ENCODE measurements at places on chromosomes 1 and 21.

DNA sequence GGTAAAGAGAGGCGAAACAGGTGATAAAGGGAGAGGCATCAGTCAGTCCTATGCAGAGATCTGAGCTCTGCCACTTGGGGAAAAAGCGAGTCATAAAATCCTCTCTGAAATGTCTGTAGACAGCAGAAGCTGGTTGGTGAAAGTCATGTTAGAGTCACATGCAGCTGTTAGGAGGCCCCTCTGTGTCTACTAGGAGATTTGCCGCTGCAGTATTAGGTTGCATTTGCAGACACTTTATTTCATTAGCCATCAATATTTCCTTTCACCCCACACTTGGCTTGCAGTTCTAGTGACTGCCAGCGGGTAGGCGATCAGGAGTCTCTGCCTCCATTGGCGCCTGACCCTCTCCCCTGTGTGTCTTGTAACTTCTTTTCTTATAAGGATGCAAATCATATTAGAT lies 16.2 kb downstream of the ATP1A4 start:
- DNase-seq: no peak

DNA sequence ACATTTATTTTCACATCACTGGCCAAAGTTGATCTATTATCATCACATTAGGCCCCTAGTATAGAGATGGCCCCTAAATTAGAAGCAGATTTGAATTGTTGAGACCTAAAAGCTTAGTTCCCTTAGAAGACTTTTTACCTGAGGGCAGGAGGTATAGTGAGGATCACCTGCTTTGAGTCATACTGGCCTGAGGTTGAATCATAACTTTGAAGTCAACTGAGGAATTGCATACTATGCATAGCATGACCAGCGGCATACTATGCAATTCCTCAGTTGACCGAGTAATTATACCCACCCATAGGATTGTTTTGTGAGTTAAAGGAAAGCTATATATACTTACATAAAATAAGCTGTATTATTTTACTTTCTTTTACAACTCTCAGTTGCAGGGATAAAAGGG lies 50.3 kb upstream of the DPH5 start:
- no peak for DNase-seq

DNA sequence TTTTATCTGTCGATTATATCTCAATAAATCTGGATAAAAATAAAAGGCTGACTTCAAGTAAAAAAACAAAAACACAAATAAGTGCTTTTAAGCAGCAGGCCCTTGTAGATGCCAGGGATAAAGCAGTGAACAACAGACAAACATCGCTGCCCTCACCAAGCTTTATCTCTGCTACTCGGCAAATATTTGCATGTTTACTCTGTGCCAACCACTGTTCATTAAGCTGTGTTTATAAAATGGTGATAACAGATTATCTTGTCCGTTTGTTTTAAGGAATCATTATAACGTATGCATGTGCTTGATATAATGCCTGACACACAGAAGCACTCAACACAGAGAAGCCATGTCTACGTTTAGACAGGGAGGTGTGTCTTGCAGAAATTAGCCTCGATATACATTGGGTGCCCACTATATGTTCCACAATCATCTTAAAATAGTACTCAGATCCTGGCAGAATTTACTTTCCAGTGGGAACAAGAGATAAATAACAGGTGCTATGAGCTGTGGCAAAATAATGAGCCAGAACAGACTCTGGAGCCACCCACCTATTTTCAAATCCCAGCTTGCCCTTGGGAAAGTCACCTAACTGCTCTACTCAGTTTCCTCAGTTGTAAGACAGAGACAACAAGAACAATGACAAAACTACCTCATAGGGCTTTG lies 47.2 kb downstream of the TRIT1 start:
- DNase-seq: no peak

- DNase-seq: peak; percentile 86
These were observed 102.0 kb downstream of the DIRAS3 start for GRCh38 chr1:67948151-67949080.

DNA sequence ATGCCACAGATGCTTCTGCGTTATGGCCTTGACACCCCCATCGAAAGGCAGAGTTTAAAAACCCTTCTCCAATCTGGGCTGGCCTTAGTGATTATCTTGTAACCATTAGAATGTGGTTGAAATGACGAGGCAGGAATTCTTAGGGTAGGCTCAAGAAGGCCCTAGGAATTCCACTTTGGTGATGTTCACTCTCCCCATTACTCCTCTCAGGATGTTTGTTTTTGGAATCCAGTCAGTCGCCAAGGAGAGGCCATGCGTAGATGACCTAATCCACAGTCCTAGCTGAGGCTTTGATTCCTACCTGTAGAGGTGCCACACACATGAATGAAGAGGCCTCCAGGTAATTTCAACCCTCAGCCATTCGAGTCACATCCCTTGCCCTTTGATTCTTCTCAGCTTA lies 318.2 kb downstream of the NEGR1 start:
- DNase-seq: no peak

GRCh38 chr21:44301141-44301540 lies 1.3 kb downstream of the PFKL start:
- no peak for DNase-seq

DNA sequence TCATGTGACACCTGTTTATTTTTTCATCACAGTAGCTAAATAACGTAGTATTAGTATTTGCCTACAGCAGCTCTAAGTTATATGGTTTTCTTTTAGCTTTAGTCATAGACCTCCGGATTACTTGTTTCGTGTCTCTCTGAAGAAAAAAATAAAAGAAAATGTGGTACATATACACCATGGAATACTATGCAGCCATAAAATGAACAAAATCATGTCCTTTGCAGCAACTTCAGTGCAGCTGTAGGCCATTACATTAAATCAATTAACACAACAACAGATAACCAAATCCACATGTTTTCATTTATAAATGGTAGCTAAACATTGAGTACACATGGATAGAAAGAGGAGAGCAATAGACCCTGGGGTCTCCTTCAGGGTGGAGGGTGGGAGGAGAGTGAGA lies 142.7 kb downstream of the MAGI3 start:
- no peak for DNase-seq

DNA sequence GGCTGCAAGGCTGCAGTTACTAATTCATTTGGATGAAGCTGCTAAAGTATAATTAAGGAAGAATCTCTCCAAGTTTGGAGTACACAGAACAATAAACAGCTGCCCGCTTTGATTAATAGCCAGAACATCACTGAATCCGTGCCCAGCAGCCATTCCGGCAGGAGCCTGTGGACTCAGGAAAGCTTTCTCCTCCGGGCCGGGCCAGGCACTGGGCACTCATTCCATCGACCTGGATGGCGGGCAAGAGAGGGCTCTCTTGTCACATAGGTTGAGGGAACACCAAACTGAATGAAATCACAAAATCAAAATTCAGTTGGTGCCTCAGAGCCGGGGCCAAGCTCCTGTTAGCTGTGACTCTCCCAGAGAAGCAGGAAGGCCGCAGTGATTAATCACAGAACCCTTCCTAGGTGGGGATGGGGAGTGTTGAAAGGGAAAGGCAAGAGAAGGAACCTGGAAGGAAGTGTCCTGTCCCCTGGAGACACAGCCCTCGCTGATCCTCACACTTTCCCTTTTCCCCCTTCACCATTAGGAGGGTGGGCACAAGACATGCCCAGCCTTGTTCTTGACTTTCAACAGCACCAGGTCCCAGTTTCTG lies 306.7 kb downstream of the NPHP4 start:
- DNase-seq: no peak

GRCh38 chr1:174940646-174941175 lies 59.0 kb upstream of the CACYBP start:
- DNase-seq: no peak

DNA sequence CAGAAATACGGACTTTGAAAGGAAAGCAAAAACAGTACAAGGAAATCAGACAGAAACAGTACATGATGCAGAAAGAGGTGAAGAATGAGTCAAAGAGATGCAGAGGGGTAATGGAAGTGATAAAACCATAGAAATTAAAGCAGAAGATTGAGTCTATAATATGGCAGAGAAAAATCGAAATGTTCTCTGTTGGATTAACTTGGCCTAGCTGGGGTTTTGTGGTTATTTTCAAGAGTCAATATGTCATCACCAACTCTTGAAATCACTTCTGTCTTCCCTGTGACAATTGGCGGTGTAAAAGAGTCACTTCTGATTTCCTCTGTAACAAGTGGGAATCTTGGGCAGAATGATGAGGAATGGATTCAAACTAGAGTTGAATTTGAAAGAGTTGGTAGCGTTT lies 7.4 kb downstream of the YTHDF2 start:
- DNase-seq: no peak

GRCh38 chr1:244090645-244091044 lies 39.6 kb downstream of the ZBTB18 start:
- DNase-seq: no peak

All from fibroblast of gingiva (primary cell).